ENCODE measurements at places on chromosomes 2 and 18.
A peak's percentile ranks its signal among the peaks of the same experiment; 100 is the strongest.

DNA sequence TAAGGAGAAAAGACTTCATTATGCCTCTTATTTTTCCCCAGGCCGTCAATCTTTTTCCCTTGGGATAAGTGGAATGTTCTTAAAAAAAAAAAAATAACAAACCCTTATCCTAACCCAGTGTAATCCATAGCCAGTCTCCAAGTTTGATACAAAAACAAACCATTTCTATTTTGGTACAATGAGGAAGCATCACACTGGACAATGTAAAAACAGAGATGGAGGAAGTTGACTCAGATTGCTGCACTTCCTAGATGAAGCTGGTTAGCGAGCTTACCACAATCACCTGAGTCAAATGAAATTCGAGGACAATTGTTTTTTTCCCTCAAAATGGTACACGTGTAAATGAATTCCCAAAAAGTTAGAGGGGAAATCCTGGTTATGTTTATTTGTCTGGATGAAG, 259.7 kb downstream of the TCF4 start:
- DNase-seq: no peak

GRCh38 chr18:10397004-10397403, 57.4 kb upstream of the APCDD1 start:
- DNase-seq: no peak

- DNase-seq: no peak
Observed at GRCh38 chr2:239661334-239662312, 260.8 kb upstream of the HDAC4 start.

- DNase-seq: no peak
Observed at GRCh38 chr2:100743741-100744140, 76.2 kb upstream of the NPAS2 start.

GRCh38 chr2:238282861-238283738, 5.3 kb downstream of the PER2 start:
- DNase-seq: no peak

GRCh38 chr18:77470569-77471413, 221.1 kb downstream of the GALR1 start:
- no peak for DNase-seq

DNA sequence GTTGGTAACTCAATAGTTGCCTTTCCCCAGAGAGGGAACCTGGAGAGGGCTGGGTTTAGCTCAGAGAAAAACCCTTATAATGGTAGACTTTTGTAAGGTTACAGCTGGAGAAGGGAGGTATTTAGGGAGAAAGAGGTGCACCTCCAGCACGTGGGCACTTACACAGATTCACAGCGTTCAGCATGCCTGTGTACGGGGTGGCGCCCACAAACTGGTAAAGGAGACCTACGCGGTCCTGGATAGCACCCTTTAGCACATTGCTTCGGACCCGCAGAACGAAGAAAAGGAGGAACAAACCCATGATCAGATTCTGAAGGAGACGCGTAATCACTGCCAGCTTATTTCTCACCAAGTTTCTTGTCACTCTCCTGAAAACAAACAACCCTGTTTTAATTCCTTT, 14.9 kb downstream of the ABCG5 start:
- DNase-seq: no peak

- DNase-seq: no peak
Observed at GRCh38 chr2:172357442-172357841, 69.9 kb upstream of the ITGA6 start.

DNA sequence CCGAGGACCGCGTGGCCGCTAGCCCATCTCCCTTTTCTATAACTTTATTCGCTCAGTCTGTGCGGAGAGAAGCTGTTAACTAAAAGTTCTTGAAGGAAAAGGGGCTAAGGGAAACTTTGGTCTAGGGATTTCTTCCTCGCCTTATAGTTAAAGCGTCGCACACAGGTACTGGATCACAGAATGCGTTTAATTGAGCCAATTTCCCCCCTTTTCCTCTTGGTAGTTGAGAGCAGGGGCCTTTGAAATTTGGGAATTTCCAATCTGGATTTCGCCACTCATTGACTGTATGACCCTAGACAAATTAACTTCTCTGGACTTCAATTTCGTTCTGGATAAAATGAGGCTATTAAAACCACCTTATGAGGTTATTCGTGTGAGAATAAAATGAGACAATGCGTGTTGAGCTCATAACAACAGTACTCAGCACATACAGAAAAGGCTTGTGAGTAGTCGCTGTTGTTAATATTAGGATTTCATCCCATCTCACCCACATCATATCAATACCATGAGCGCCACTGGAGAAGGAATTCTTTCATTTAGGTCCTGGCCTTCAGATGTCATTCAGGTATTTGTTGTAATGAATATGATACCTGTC, 763 bp upstream of the OLA1 start:
- no peak for DNase-seq

DNA sequence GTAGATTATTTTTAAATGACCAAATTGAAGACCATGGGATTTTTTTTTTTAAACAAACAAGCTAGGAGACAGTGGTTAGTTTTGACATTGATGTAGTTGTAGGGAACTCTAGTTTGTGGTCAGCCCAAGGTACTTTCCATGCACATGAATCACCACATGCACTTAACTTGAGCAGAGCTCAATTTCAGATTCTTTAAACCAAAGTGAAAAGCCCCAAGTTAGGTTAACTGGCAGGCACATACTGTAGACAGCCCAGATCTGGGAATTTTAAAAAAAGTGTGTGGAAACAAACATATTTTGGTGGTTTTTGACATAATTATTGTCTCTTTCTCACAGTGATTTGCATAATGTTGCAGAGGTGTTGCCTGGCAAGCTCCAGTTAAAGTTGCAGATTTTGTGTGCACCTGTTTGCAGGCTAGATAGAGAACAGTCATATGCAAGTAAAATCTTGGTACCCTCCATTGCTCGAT, 88.4 kb downstream of the BCL2L11 start:
- peak; percentile 36 for DNase-seq

GRCh38 chr2:84846741-84847142, 34.1 kb downstream of the TRABD2A start:
- DNase-seq: no peak

GRCh38 chr18:10726198-10727068, 200.6 kb downstream of the NAPG start:
- DNase-seq: no peak

DNA sequence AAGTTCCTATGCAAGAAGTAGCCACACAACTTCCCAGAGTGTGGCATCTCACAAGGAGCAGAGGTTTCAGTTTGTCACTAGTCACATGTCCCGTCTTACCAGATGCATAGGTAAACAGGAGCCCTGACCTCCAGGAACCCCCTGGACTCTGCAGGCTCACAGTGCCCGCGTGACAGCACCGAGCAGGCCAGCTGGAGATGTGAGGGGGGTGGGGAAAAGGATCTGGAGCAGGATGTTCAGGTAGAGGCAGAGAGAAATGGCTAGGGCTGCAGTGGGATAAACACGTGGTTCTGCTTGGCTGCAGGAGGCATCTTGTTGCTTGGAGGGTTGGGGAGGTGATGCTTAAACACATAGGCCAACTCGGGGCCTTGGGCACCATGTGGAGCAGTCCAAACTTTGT, 54.2 kb downstream of the IMPA2 start:
- no peak for DNase-seq

- DNase-seq: no peak
Observed at GRCh38 chr2:236236559-236237452, 27.4 kb downstream of the ASB18 start.

- no peak for DNase-seq
Observed at GRCh38 chr2:197801033-197801432, 3.4 kb upstream of the PLCL1 start.

GRCh38 chr2:191486584-191487320, 191.2 kb upstream of the NABP1 start:
- DNase-seq: no peak

- DNase-seq: no peak
Observed at GRCh38 chr2:112725545-112726457, 5.0 kb downstream of the NT5DC4 start.
